Stimulated activated CD8-positive, alpha-beta memory T cell treated with anti-CD3 and anti-CD28 coated beads, Interleukin-15, amount 100 ng/mL, for 4 hours (primary cell): ENCODE measurements at places on chromosomes 1 and 21.

GRCh38 chr1:26697978-26698849 is 2.4 kb downstream of the ARID1A start:
- DNase-seq, result no peak

- no peak for DNase-seq
Observed at GRCh38 chr1:206725109-206725963, 40.6 kb downstream of the MAPKAPK2 start.

DNA sequence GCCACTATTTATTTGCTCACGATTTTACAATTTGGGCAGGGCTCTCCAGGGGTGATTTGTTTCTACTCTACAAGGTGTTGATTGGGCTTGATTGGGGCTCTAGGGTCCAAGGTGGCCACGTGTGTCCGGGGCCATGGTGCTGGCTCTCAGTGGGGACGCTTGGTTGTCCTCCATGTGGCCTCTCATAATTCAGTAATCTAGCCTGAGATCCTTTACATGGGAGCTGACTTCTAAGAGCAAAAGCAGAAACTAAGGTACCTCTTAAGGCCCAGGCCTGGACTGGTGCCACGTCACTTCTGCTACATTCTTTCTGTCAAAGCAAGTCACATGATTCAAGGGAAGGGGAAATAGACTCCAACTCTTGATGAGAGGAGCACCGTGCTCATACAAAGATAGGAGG is 8.1 kb upstream of the PSRC1 start:
- no peak for DNase-seq

DNA sequence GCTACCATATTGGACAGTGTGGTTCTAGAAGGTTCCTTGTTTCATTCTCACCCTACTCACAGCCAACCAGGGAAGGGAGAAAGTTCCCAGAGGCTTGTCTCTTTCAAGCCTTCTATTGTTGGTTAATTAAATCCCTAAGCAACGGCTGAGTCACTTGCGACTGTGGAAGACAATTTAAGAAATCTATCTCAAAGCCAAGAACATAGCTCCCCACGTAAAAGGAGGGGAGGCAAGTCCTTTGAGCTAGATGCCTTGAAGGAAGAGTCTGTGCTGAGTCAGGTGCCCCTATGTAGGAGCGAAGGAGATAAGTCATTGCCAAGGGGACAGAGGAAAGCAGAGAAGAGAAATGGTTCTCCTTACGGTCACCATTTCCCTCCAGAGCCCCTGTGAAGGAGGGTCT is 79.4 kb upstream of the PPP2R5A start:
- no peak for DNase-seq

GRCh38 chr1:111370871-111371270 is 56.7 kb downstream of the OVGP1 start:
- no peak for DNase-seq
